ENCODE measurements at places on chromosomes 2 and 18.

DNA sequence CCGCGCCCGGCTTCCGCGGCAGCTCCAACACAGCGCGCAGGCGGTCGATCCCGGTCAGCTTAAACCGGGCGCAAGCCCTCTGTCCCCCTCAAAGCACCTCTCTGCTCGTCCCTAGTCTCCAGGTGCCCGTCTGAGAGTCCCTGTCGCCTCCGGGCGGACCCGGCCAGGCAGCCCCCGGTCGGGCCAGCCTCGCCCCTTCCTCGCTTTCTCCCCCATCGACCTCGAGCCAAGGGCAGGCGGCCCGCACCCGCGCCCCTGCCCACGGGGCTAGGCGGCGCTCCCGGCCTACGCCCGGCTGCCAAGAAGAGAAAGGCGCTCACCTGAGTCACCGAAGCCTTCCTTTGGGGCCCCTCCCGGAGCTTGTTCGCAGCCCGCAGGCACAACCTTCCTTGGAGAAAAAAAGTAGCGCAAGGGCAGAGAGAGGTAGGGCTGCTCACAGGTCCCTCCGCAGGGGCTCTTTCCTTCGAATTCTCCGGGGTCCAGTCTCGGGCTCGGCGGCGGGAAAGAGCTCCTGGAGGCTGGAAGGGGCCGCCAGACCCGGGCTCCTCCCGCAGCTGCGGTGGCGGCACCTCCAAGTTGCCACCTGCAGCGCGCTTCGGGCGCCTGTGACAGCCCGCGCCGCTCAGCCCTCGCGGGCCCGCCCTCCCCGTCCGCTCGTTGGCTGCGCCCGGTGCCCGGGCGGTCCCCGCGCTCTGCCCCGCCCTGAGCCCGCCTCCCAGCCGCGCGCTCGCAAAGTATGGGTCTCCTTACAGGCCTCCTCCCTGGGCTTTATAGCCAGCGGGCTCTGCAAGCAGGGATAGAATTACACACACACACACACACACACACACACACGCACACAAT lies 86.5 kb upstream of the EPB41L3 start:
- no peak for DNase-seq

GRCh38 chr2:54613794-54614257 lies 109.6 kb upstream of the EML6 start:
- DNase-seq: no peak

DNA sequence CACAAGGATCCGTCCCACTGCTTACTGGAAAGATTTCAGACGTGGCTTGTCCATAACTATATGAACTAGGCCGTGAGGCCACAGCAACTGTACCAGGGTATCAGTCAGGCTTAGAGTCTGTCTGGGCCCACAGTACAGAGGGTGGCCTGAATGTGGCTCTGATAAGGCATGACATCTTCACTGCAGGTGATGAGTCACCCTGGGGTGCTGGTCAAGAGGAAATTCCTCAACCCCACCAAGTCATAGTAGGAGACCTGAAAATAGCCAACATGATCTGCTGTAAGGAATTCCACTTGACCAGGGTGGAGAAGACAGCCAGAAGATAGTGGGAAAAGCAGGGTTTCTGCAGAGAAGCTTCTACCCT lies 107.7 kb downstream of the INHBB start:
- no peak for DNase-seq

DNA sequence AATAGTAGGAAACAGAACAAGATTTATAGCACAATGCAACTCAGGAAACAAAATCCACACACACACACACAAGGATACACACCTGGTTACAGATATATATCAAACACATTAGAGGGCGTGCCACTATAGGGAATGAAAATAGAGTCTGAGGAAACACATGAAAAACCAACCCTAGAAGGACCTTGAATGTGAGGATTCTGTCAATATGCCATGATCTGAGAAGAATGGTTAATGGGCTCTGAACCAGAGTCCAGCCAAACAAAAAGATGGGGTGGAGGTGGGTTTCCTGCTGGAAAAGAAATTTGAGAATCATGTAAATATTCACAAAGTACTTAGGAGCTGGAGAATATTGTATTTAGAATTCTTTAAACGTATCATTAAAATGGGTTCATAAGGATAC lies 7.8 kb upstream of the TMEM37 start:
- DNase-seq: no peak

DNA sequence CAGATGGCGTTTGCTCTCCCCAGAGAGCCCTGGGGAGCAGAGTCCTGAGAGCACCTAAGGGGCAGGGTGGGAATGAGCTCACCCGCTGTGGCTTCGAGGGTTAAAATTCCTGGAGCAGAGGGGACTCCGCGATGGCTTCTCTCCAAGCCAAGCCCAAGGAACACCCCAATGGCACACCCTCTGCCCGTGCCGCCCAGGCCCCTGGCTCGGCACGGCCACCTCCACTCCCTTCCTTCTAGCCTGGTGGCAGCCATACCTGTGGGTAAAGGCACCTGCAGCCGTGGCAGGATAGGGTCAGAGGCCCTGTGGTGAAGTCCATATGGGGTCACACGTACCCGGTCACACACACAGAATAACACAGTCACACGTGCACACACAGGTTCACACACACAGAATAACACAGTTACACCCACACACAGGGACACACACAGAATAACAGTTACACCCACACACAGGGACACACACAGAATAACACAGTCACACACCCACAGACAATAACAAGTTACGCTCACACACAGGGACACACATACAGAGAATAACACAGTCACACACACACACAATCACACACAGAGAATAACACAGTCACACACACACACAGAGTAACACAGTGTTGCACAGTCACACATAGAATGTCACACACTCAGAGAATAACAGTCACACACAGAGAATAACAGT lies 50.5 kb downstream of the RAMP1 start:
- DNase-seq: no peak

GRCh38 chr2:201186982-201187381 lies 4.0 kb downstream of the CASP10 start:
- no peak for DNase-seq

DNA sequence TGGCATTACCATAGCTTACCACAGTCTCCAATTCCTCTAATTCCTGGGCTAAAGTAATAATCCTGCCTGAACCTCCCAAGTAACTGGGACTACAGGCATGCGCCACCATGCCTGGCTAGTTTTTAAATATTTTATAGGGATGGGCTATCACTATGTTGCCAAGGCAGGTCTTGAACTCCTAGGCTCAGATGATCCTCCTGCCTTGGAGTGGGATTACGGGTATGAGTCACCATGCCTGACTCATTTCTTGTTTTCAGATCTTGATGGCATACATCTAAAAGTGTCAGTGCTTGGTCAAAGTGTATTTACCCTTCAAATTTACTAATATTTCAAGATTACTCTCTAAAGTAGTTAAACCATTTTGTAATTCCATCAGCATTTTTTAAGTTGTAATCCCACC lies 9.4 kb upstream of the SOCS6 start:
- no peak for DNase-seq

GRCh38 chr2:215745331-215745730 lies 268.0 kb downstream of the MREG start:
- DNase-seq: no peak

DNA sequence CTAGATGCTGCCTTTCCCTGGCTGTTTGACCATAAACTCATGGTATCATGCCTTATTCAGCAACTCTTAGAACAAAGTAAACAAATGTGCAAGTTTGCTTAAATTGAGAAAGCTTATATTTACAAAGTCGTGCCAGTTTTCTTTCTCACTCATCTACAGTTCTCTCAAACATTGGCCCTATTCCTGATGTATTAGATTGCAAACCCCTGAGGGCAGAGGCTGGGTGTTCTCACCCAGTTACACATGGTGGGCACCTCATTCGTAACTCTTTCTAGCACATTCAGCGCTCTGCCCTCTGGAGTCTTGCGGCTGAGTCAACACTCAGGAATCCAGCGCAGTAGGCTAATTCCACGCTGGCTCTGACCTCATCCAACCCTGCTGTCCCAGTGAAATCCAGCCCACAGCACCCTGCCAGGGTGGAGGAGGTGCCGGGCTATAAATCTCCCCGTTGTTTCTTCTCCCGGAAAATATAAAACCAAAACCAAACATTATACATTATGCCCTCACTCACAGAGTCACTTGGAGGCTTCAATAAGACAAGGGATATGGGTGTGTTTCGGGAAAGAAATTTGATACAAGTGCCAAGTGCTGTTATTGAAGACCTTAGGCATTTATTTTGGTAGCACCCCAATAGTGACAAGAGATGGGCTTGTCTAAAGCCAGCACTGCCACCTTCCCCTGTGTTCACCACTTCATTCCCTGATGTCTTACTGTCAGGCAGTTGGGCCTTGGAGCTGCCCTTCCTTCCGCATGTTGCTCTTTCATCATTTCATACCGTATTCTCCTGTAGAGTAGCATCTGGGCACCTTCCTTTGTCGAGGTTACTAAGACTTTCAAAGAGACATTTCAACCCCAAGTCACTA lies 287.4 kb downstream of the PRKCE start:
- no peak for DNase-seq

- DNase-seq: no peak
Measured at GRCh38 chr18:49907346-49907929, 94.1 kb upstream of the ACAA2 start.

GRCh38 chr2:15182275-15182674 lies 378.9 kb downstream of the NBAS start:
- DNase-seq: no peak

DNA sequence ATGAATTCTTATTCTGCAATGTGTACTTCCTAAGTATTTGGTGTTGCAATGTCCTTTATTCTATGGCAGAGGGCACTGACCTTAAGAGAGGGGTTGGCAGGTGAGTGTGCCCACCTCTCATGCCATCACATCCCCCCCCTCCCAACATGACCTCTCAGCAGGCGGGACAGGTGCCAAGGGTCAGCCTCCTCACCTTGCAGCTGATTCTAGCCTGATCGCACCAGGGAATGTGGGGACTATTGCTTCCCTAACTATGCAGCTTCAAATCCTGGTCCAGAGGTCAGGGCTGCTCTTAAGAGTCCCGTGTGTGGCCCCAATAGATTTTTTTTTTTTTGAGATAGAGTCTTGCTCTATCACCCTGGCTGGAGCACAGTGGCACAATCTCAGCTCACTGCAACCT lies 9.5 kb downstream of the HJURP start:
- no peak for DNase-seq

GRCh38 chr18:3594760-3595368 lies 144.9 kb downstream of the TGIF1 start:
- no peak for DNase-seq

DNA sequence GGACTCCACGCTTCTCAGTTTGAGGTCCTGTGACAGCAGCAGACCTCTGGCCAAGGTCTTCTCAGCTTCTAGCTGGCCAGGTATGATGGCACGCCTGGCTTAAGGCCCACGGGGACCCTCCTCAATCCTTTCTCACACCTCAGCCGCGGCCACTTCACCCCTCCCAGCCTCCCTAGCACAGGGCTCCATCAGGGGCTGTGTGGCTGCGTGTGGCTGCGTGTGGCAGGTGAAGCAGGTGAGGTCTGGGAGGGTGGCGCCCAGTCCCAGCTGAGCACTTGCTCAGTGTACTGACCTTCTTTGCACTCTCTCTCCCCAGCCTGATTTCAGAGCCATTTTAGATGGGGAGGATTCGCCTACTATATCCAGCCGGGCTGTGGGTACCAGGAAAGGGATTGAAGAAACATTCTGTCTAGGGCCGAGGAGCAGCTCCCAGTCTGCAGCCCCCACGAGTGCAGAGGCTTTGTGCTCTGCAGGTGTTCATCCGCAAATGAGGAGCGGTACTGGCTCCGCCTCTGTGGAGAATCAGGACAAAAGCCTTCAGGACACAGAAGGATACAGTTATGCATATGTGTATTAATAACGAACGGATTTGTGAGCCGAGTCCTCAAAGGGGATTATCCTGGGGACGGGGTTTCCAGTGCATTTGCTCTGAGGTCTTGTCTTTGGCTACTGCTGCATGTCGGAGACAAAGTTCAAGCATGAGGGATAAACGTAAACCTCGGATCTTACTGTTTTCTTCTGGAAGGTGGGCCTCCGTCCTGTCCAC lies 236.9 kb upstream of the RAB6C start:
- no peak for DNase-seq

DNA sequence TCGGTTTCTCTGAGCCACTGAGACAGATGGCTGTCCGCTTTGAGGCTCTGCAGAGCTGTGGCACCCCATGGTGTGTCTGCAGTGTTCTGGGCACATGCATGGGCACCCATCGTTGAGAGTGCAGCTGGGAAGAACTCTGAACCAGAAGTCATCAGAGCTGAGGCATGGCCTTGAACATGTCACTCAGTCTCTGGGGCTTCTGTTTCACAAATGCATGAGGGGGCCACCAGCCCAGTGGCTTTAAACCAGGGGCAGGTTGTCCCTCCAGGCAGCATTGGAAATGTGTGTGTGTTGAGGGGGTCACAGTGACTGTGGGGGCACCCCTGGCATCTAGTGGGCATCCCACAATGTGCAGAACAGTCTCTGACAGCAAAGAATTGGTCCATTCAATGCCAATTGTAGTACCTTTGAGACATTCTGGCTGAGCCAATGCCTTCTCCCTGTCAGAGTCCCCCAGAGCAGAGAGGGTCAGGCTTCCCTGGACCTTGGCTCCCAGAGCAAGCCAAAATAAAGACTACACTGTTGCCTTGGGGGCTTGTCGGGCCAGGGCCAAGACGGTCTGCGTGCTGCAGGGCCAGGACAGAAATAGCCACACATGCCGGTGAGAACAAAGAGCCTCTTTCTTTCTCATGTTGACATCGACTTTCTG lies 9.3 kb upstream of the PSMD1 start:
- DNase-seq: no peak

DNA sequence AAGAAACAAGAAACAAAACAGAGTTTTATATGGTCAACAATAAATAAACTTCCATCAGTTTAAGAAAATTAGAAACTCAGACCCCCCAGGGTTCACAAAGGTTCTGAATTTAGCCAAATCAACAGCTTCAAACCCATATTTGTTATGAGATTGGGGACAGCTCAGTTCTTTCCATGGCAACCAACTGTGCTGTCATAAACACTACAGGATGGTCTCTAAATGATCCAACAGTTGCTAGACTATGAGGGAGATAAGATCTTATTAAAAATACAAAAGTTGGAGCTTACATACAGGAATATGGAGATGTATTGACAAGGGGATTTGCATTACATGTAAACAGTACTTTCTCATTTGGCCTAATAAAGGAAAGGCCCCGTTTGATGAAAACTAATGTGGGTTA lies 154.6 kb upstream of the CTAGE1 start:
- DNase-seq: no peak

- no peak for DNase-seq
Measured at GRCh38 chr2:27903649-27904404, 13.3 kb downstream of the BABAM2 start.

- no peak for DNase-seq
Measured at GRCh38 chr2:25788457-25788856, 89.8 kb downstream of the ASXL2 start.

DNA sequence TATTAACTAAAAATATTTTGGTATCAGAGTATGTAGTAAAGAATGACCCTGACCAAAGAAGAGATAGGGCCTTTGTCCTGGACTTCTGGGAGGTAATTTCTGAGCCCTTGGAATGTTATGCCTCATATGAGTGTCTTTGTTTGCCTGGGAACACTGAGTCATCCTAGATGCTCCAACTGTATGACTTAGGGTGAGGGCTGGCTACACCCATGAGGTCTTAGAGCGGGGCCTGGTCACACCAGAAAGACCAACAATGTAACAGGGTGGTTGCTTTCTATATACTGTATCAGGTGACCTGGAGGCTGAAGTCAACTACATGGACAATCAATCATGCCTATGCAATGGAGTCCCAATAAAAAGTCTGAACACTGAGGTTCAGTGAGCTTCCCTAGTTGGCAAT lies 253.1 kb downstream of the MBD2 start:
- DNase-seq: no peak

GRCh38 chr18:74556126-74556525 lies 21.8 kb downstream of the CNDP1 start:
- DNase-seq: no peak
